ENCODE measurements at places on chromosomes 5 and 9.

- no peak for DNase-seq
Observed at GRCh38 chr5:153756540-153756939, 266.1 kb downstream of the GRIA1 start.

DNA sequence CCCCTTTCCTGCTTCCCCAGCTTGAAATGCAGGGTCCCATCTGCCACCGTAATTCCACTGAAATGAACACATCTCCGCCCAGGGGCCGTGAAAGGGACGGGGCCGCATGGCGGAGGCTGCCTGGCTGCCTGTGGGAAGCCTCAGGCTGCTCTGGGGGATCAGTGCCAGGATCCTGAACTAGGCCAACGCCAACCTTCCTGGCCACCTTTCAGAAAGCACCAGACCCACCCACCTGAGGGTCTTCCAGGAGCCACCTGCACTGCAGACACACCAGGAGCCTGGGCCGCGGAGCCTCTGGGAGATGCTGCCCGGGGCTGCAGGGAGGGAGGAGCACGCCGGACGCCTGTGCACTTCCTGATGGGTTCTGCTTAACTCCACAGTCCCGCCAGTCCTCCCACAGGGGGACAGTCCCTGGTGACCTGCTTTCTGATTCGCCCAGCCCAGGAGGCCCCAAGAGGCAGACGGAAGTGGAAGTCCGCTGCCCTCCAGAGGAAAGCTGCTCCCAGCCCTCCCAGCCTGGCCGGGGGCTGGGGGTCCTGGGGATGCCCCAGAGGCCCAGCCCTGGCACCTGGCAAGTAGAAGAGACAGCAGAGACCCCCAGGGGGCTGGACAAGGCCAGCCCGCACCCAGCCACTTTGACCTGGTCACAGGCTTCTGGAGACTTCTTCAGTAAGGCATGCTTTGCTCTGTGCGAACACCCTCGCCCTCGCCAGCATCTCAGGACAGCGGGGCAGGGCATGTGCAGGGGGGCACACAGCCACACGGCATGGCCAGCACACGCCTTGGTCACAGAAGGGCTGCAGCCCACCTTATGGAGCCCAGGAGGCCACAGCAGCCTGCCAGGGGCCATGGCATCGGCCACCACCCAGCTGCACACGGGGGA, at the start of gene CARD9:
Gene CARD9, minus strand, starts transcription at position 370 of the 883 bp plus-strand sequence. CDS start 1,591 bp downstream, outside the sequence.
- no peak for DNase-seq

DNA sequence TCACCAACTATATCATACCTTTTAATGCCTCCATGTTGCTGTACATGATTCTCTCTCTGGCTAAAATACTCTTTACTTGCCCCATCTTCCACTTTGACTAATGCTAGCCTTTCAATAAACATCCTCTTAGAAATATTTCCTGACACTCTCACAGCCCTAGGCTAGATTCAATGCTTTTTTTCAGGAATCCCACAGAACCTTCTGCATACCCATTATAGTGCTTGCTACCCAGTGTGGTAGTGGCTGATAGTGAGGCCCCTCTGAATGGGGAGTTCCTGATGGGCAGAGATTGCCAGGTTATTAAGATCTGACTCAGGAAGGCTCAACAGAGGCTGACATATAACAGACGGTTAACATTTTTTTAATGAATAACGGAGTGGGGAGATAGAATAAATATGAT, 11.6 kb downstream of the SSBP2 start:
- no peak for DNase-seq

- no peak for DNase-seq
Observed at GRCh38 chr9:70125621-70126263, 82.1 kb downstream of the MAMDC2 start.

DNA sequence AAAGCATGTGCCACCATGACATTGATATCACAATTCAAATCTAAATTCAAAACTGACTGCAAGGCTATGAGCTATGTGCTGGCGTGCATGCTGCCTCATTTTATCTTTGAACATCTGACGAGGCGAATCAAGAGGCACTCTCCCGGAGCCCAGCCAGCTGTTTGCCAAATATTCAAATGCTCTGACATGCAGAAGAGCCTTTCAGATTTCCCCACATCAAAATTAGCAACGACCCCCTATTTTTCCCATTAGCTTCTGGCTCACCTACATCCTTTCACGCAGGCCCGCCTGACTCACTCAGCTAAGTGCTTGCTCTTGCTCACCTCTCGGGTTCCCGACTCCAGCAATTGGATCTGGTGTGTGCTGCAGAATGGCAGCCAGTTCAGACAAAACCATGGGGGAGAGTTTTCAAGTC, 159.0 kb downstream of the NR2F1-AS1 start:
- DNase-seq: no peak

DNA sequence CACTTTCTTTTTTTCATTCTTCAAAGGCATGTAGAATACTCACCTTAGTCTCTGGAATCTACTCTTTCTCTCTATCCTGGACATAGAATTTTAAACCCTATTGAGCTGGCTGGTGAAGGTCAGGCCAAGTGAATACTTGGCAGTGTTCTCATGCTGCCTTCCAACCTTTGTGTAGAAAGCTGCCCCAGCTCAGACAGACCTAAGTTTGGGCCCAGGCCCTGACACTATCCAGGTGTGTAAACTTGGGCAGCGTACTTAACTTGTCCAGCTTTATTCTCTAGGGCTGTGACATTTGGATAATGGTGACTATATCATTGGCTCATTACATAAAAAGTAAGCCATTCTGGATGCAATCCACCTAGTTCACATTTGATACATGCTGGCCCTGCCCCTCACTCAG, 298.3 kb downstream of the IRX1 start:
- DNase-seq: no peak

GRCh38 chr5:78360674-78360923, 182 bp downstream of the SCAMP1 start:
- DNase-seq: no peak

GRCh38 chr5:123097871-123098735, 9.1 kb downstream of the PRDM6 start:
- no peak for DNase-seq
